ENCODE measurements at places on chromosomes 12 and 14.

DNA sequence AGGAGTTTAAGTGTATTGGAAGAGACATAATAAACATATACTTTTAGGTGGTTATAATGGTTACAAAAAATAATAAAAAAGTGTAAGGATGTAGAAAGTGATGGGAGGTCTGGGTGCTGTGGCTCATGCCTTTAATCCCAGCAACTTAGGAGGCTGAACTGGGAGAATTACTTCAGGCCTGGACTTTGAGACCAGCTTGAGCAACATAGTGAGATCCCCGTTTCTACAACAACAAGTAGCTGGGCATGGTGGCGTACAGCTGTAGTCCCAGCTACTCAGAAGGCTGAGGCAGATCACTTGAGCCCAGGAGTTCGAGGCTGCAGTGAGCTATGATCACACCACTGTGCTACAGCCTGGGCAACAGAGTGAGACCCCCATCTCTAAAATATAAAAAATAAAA, 19.0 kb downstream of the NUBPL start:
- no peak for DNase-seq

- no peak for DNase-seq
Observed at GRCh38 chr12:31818623-31819268, 89.9 kb upstream of the AMN1 start.

GRCh38 chr14:45838597-45838996, 585.6 kb upstream of the MIS18BP1 start:
- no peak for DNase-seq

- DNase-seq: no peak
Observed at GRCh38 chr12:91920741-91921140, 224.9 kb downstream of the BTG1 start.

- DNase-seq: no peak
Observed at GRCh38 chr14:53432378-53432802, 279.3 kb upstream of the DDHD1 start.

GRCh38 chr14:68834816-68835215, 41.9 kb upstream of the ZFP36L1 start:
- no peak for DNase-seq

DNA sequence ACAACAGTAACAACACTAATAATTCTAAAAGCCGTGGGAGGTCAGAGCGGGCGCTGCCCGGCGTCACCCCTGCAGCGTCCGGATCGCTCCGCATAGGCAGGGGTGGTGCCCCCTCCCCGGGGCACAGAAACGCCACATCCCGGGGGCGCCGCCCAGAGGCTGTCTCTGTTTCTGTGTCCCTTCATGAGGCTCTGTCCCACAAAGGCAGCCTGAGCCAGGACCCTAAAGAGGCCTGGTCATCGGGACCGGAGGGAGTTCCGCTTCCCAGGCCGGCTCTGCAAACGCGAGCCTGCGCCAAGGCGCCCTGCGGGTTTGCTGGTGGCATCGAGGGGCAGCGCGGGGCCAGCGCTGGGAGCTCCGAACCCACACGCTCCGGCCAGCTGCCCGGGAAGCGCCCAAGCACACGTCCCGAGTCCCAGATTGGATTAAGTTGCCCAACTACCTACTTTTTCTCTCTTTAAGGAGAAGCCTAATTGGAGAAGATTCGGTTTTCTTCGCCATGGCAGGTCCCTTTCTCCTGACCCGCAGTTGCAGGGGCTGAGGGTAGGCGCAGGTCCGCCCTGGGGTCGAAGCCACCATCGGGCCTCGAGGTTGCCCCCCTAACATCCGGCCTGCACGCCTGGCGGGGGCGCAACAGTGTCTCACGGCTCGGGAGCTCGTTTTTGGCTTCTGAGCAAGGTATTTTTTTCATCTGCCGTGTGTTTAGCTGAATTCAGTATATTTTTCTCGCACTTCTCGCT, 421.7 kb downstream of the VRK1 start:
- no peak for DNase-seq

DNA sequence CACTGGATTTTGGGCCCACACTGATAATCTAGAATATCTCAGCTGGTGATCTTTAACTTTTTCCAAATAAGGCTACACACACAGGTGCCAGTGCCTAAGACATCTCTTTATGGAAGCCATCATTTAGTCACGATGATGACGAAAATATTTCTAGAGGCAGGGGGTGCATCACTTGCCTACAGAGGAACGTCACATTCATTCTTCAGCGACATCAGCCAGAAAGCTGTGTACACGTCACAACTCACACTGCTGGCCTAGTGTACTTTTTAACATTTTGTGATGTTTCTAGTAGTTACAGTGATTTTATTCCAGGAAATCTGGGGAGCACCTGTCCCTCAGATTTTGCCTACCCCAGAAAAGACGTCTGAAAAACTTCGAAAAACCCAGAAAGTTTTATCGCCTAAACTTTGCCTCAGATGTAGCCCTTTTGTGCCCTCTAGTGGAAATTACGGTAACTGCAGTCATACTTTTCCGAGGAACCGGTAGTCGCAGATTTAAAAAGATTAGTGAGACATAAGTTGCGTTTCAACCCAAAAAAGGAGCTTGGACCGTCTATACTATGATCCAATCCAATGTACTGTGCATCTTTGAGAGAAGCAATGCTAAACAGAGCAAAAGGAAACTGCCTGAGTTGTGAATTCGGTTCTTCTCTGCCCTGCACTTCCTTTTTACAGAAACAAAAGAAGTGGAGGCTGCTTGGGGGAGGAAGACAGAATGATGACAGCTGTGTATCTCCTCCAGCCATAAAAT, 64.3 kb upstream of the STON2 start:
- DNase-seq: peak; percentile 75

DNA sequence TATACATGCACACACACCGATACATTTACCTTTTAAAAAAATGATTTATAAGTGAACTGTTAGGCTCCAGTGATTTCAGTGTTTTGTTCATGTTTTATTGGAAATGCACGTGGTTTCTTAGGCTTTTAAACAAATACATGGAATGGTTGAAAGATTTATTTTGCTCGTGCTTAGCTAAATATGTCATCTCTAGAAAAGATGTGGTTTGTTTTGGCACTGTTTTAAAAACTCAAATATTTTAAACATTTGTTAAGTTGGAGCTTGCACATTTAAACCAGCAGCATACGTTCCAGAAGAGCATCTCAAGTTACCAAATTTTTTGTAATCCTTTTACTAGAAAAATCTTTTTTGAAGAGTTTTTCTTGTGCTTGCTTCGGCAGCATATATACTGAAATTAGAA, 44.5 kb downstream of the FOXA1 start:
- DNase-seq: no peak
